ENCODE measurements at places on chromosomes 7 and 10.
A peak's percentile ranks its signal among the peaks of the same experiment; 100 is the strongest.

- no peak for DNase-seq
These were observed 167.0 kb upstream of the CCDC6 start for GRCh38 chr10:60073397-60073780.

GRCh38 chr7:7641129-7641663 is 644 bp downstream of the UMAD1 start:
- DNase-seq, result peak; percentile 4

- DNase-seq, result no peak
These were observed 168.7 kb downstream of the CUX1 start for GRCh38 chr7:101985903-101986734.

GRCh38 chr10:74763934-74764591 is 62.3 kb upstream of the KAT6B start:
- no peak for DNase-seq

- DNase-seq, result no peak
These were observed 5.7 kb downstream of the FRAT2 start for GRCh38 chr10:97328646-97329453.

- DNase-seq, result no peak
These were observed at the start of gene ZNF485 for GRCh38 chr10:43606323-43607198. TSS of gene ZNF485 (plus strand) at chr10:43606438. CDS start at chr10:43607051, 613 bp downstream.

DNA sequence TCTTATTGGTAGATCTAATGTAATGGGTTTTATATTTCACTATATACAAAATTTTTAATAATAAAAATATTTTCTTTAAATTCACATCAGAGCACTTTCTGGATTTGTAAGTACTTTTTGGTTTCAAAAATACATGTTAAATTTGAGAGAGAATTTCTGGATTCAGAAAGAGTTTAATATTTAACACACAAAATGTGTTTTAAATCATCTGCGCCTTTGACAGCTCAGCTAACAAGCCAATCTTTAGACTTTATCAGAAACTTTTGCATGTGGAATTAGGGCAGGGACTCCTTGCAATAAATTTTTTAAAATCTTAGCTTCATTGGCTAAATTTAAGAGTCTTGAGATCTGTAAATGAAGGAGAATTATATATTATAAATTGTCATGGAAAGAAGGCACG is 32.7 kb upstream of the RHOBTB1 start:
- no peak for DNase-seq

DNA sequence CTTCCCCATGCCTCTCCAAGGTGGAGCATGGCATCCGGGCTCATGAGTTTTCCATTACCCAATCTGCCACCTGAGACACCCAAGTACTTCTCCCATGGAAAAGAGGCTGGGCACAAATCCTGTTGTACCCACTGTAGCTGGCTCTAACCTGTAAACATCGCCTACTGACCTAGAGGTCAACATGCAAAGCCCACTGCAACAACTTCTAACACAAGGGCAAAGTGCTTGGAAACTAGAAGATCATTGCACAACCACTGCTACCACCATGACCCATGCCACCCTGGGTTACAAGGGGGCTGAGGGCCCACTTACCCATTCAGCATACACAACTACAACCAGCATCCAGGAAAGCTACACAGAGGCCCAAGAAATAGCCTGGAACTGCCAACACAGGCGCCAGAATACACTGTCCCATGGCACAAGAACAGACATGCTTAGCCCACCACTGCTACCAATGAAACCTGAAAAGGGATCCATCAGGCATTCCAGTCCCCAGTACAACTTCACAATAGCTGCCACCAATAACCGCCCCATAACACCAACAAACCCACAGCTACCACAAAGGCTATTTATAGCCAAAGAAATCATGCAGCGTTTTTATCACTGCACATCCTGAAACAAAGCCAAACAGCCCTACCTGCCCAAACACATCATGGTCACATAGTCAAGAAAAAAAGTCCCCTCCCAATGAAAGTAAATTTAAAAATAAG is 63.4 kb downstream of the RNF32 start:
- DNase-seq, result no peak

- DNase-seq, result no peak
These were observed 12.8 kb downstream of the CRYGN start for GRCh38 chr7:151426904-151427704.

DNA sequence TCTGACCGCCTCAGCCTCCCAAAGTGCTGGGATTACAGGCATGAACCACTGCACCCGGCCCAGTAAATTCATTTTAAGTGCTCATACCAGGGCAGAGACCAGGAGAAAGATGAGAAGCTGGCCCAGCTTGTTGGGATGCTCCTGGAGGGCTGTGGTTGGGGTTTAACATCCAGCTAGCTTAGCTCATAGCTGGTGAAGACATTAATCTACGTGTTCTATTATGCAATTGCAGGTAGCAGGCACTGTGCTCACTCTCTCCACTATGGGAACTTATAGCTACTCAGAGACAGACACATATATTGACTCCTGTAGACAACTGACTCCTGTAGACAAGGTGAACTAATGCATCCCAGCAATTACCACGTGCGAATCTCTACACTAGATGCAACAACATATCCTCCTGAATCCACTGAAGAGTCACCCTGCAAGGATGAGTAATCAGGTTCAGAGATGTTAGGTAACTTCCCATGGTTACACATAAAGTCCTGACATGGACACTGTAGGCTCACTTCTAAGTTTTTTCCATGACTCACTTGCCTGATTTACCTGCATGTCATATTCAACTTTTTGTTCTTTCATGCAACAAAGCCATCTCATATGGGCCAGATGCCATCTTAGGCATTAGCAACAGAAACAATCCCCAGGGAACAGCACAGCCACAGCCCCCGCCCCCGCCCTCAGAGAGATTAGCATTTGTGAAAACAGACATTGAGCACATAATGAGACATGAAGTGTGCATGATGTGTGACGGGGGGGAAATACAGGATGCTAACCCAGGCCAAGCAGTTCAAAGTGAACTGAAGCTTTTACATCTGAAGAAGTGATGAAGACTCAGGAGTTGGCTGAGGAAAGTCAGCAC is 37.2 kb downstream of the ERLIN1 start:
- DNase-seq, result no peak

GRCh38 chr10:60798031-60798430 is 19.8 kb downstream of the CDK1 start:
- no peak for DNase-seq

DNA sequence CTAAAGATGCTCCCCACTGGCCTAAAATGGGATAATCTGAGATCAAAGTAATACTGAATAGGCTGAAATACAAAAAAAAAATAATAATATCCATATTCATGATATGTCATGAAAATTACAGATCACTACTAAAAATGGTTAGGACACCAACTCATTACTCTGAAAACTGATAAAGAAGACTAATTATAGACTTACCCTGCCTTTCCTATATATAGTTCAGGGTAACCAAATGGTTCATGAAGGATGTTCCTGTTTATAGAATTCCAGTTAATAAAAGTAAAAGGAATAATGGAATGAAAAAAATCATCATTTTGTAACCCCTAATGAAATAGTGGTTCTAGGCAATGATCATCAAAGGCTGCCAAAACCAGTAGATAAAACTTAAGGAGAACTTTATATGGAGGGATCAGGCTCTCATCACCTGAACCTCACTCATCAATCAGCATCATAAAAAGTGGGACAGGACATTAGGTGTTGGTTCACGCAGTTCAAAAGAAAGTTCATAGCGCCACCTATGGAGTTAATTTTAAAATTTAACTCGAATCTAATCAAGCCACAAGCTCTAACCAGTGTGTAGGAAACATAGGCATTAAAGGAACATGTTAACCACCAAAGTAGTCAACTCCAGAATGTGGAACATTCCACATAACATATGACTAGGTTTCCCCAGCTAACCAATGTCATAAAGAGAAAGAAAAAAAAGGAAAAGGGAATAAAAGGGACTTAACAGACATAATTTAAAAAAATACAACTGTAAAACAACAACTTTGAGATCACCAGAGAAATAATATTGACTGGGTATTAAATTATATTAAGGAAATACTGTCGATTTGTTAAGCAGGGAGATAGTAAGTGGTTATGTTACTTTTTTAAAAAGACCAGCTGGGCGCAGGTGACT is 35.7 kb downstream of the P4HA1 start:
- DNase-seq, result no peak

GRCh38 chr7:142873281-142873784 is 12.2 kb downstream of the TRPV6 start:
- no peak for DNase-seq

- no peak for DNase-seq
These were observed 5.8 kb downstream of the FBH1 start for GRCh38 chr10:5895804-5896203.

DNA sequence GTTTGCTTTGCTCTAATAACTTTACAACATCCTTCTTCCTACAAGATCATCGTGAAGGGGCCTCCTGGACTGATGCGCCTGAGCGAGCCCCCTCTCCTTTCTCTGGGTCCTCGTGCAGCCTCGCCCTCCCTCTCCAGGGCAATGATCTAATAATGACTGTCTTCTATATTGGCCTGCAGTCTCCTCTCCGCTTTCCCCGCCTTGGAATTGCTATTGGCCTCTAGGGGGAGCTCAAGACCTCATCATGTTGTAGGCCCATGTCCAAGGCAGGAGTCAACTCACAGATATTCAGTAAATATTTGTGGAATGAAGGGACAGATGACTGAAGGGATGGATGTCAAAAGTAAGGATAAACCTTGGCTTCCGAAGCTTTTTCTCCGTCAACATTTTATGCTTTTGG is 1180.3 kb downstream of the TYW1 start:
- no peak for DNase-seq

GRCh38 chr7:1667566-1668395 is 2.3 kb upstream of the ELFN1 start:
- DNase-seq, result no peak

- no peak for DNase-seq
These were observed 186.9 kb upstream of the MYO3A start for GRCh38 chr10:25747084-25747483.

Data from smooth muscle cell of the brain vasculature (primary cell).